Fibroblast of mammary gland (primary cell): ENCODE measurements at places on chromosomes 5 and 9.

GRCh38 chr5:156411-157072 lies 34.8 kb upstream of the LRRC14B start:
- no peak for DNase-seq

GRCh38 chr5:122406181-122406580 lies 94.1 kb downstream of the SNCAIP start:
- DNase-seq: no peak

DNA sequence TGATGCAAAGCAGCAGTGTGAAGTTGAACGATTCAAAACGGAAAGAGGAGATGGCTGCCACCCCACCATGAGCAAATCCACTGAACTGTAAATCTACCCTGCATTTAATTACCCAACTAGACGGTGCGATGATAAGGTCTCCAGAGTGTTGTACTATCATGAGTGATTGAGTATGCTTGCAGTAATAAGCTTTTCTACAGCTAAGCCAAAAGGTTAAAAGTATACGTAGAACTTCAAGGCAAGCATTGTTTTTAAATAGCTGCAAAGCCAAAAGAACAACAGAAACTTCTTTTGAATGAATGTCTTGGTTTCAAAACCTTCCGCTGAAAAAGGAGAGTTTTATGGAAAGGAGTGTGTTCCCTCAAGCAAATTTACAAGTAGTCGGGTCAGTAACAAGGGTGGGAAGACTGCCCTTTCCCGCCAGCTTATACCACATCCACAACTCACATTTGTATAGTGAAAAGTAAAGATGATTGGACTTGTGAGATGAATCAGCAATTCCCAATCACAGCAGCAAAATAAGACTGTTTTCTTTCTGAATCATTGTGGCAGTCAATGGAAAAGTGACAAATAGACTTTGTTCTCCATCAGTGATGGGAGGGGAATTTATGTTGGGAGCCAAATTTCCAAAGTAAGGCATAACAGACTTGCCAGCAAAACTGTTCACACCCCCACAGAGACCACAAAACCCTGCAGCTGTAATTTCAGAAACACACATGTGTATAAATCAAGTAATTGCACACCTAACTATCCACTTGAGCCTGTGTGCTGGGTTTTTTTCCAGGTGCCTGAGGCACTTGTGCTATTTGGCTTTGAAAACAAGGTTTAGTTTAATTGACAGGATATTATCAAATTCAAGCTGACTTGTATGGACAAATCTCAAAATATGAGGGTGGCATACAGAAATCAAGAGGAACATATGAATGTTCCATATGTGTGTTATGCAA lies 407.7 kb upstream of the GRAMD2B start:
- DNase-seq: peak; percentile 84

DNA sequence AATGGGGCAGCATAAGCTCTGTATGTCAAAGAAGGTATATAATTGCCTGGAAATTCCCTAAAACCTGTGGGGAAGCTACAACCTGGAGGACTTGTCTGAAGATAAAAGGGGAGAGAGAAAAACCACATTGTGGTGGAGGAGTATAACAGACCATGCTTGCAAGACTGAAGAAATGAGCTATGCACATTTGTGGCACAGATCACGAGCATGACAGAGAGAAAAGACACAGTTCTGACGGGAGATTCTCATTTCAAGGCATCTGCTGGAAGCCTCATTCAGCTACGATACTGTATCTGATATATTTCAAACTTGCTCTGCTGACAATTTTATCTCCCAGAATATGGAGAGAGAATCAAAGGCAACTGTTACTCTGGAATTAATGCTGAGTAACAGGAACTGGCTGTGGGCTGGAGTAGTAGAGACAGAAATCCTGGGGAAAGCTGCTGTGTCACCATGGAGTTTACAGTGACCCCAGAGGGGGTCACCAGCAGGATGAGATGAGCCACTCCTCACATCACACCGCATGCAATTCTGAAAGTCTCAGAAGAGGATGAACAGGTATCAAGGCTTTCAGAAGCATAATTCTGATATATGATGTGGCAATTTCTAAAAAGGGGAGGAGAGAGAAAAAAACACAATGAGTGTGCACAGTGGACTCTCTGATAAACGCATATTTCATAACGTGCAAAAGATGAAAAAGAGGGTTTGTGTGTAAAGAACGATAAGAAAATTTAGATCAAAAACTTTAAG lies 528.8 kb downstream of the IRX1 start:
- no peak for DNase-seq

- DNase-seq: no peak
Measured at GRCh38 chr9:17986595-17986994, 407.7 kb downstream of the SH3GL2 start.

- DNase-seq: peak; percentile 15
Measured at GRCh38 chr9:100700689-100701318, 122.9 kb downstream of the CAVIN4 start.

DNA sequence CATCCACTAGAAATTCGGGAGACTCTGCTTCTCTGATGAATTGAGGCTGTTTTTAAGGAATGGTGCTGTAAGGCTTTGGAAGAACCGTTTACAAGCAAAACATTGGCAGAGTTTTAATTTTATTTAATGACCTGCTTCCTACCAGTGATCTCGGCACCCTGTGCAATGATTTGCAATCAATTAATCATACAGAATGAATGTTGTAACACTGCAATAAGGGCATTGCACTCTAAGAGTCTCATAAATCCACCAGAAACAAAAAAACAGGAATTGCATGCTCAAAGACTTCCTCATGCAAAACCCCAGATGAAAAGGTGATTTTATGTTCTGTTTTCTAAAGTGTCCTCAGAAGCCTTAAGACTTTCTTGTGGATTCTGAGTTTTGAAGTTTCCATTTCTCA lies 295.7 kb downstream of the ARHGEF28 start:
- no peak for DNase-seq

DNA sequence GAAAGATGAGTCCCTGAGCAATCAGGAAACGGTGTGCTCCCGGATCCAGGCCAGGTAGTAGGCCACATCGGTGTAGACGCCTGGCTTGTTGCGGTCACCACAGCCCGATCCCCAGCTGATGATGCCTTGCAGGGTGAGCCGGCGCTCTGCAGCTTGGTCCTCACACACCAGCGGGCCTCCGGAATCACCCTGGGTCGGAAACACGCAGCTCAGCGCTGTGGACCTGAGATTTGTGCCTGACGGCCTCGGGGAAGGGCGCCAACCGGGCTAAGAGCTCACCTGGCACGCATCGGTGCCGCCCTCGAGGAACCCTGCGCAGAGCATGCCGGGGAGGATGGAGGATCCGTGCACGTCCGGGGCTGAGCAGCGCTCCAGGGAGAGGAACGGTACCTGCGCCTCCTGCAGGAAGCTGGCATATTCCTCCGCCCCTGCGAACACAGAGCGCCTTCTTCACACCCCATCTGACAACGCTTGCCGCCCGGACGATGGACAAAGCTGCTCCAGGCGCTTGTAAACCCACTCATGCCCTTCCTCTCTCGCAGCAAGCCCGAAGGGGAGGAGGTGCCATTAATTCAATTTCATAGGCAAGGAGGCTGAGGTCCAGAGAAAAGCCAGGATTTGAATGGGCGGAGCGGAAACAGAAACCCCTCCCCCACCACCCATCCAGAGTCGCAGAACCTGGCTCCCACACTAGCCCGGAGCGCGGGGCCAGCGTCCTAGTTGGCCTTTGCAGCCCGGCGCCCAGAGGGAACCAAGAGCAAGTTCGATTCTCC lies 2.0 kb upstream of the PFN3 start:
- DNase-seq: peak; percentile 39
